ENCODE measurements at places on chromosomes 7 and 10.

- peak; percentile 9 for DNase-seq
These were observed 1.3 kb upstream of the NMT2 start for GRCh38 chr10:15169555-15170401.

GRCh38 chr10:71812913-71813590 lies 38.0 kb downstream of the PSAP start:
- DNase-seq: no peak

DNA sequence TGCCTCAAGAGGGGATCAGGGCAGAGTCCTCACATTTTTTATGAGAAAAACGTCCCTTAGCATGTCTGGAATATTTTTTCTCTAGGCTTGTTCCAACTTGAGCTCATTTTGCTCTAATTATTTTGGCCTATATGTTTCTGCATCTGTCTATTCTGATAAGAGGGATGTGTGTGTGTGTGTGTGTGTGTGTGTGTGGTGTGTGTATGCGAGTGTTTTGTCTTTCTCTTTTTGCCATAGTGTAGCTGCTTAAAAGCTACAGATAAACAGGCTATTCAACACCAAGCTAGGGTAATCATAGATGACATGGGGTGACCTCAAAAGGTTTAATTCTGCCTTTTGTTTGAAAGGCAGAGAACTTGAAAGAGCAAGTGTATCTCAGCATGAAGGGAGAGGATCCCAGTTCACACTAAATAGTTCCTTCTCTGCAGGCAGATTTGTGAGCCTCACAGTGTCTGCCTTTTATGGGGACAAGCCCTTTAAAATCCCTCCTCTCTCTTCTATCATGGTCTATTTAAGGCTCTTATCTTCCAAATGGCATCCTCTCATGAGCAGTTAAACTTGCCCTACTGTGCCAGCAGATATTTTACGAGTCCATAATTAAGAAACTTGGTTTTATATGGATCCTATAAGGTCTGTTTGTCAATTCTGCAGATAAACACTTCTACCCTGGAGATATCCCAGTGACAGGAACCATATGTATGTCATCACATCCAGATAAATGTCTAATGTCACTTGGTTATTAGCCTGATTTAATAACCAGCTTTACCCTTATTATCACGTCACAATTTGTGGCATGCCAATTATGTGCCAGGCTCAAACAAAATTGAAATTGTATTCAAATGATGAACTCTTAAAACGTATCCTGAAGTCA lies 202.9 kb upstream of the MTPN start:
- DNase-seq: no peak

DNA sequence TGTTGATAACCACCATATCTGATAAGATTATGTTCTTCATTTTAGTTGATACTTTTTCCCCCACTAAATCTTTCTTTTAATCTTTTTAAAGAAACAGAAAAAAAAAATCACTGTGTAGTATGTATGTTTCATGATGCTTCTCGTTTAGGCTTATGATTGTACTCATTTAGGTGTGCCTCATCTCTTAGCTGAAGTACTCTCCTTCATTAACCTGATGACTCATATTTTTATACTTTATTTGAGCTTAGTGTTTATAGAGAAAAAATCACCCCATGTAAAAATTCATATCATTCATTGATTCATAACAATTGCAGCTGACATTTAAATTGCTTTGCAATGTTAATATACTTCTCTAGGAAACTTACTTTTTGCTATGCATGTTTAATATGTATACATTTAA lies 158.9 kb downstream of the MLLT10 start:
- DNase-seq: no peak

GRCh38 chr7:119483364-119483763 lies 789.6 kb upstream of the KCND2 start:
- DNase-seq: no peak

GRCh38 chr7:18653381-18654155 lies 158.0 kb downstream of the HDAC9 start:
- DNase-seq: no peak

GRCh38 chr7:38306171-38306570 lies 32.7 kb upstream of the TARP start:
- no peak for DNase-seq

DNA sequence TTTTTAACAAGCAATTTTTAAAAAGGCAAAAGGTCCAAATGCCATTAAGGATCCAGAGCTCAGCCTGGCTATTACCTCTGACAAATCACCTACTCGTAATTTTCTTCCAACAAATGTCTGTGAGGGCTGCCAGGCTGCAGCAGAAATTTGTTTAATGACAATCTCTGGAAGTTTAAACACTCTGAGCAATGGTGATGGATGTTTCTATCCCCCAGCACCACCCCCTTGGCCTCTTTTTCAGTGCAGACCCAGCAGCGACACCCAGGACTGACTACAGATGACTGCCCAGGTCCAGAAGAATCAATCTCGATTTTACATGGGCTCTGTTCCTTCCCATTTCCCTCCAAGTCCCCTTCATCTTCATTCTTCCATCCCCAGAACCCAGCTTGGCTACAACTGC lies 201.4 kb upstream of the AOAH start:
- DNase-seq: no peak

- no peak for DNase-seq
These were observed 31.7 kb downstream of the HTRA1 start for GRCh38 chr10:122492999-122493481.

DNA sequence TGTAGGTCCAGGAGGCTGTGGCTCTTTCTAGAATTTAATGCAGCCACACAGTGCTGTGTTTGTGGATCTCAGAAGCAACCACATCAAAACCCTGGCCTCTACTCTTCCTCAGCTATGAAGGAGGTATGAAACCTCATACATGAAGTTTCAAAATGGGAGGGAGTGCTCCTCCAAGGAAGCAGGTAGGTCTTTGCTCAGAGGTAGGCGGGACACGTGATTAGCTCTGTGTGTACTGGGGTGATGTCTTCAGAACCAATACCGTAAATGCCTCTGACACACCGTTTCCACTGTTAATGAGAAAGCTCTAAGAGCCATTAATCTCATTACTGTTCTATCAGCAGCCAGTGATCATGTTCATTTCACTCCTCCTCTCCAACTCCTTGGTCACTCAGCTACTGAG lies 126.1 kb downstream of the PLXNA4 start:
- DNase-seq: no peak

GRCh38 chr10:80406204-80406603 lies 2.1 kb upstream of the PRXL2A start:
- DNase-seq: no peak

- DNase-seq: no peak
These were observed 1.8 kb downstream of the FRAT2 start for GRCh38 chr10:97332591-97333350.

DNA sequence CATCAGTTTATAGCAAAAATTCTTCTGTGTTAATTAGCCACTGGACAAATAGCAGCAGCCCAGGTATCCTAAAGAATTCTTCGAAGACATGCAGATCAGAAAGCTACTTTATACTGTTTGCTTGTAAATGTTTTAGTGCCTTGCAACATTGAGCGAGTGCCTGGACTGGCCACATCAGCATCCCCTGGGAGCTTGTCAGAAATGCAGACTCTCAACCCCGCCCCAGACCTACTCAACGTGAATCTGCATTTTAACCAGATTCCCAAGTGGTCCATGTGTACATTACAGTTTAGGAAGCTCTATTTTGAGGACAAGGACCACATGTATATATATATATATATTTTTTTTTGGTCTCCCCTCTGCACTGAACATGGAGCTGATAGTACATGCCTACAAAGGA lies 18.5 kb upstream of the PLEKHS1 start:
- no peak for DNase-seq

DNA sequence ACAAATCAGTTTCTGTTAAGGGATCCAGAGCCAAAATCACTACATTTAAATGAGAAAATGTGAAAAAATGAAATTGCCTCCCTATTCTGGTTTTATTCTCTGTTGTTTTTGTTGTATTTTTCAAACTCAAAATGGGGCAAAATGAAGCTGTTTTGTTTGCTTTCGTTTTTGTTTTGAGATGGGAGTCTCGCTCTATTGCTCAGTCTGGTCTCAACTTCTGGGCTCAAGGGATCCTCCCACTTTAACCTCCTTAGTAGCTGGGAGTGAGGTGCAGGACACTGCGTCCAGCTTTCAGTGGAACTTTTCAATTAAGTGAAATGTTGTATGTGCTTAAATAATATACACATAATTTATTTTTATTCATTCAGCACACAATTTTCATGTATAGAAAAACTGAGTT lies 205.0 kb downstream of the SORCS1 start:
- DNase-seq: no peak

DNA sequence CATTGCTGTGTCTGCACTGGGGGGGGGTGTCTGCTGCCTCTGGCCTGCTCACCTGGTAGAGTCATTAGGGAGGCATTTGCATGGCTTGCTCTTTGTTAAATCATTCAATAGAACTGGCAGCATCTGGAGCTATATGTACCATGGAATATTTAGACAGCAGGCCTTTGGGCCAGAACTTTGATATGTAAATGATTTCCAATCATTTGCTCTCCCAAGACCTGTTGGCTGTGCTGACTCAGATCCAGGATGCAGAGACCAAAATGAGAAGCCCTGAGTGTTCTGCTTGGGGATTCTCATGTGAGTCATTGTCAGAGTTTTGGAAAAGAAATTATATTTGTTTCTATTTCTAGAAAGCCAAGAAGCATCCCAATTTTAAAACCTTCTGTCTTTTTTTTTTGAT lies 257.6 kb upstream of the IGFBP3 start:
- no peak for DNase-seq

DNA sequence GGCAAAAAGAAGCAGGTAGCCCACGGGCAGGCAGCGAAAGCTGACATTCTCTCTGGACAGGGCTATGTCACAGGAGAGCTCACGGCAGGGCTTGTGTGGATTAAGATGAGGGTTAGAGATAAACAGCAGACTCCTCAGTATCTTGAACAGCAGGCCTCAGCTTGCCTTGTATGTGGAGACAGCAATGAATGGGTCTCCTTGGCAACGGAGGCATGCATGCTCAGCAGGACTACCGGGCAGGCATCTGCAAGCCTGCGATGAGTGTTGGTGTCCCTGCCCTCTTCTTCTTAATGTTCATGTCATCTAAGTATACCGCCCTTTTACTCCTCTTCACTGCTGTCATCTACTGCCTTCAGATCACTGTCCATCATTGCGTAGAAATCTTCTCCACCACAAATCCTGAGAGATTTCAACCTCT lies 81.9 kb upstream of the C1GALT1 start:
- no peak for DNase-seq

DNA sequence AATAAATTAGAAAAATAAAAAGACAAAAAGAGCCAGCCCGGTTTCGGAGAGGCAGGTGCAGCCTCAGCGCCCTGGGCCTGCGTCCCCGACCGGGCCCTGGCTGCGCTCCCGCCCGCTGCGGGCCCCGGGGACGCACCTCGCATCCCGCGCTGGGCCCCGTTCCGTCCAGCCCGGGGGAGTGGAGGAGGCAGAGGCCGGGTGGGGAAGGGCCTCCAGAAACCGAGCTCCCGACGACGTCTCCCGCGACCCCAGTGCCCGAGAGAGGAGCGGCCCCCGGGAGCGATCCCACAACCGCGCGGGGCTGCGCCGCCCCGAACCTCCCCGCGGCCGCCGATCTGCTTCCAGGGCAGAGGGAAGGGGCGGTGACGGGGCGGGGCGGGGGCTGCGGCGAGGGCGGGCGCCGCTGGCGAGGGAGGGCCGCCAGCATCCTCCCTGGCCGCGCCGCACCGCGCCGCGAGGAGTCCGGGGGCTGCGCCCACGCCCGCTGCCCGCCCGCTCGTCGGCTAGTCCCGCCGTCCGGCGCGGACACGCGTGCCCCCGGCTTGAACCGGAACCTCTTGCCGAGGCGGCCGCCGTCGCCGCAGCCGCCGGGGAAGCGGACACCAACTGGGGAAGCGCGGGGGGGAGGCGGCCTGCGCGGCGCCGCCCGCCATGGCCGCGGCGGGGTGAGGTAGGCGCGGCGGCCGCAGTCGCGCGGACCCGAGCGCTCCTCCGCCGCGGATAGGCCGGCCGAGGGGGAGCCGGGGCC lies at the start of gene CCNY:
Gene CCNY (plus strand): TSS at position 426 of the 748 bp plus-strand sequence. CDS start 545 bp downstream, outside the sequence.
- peak; percentile 62 for DNase-seq

DNA sequence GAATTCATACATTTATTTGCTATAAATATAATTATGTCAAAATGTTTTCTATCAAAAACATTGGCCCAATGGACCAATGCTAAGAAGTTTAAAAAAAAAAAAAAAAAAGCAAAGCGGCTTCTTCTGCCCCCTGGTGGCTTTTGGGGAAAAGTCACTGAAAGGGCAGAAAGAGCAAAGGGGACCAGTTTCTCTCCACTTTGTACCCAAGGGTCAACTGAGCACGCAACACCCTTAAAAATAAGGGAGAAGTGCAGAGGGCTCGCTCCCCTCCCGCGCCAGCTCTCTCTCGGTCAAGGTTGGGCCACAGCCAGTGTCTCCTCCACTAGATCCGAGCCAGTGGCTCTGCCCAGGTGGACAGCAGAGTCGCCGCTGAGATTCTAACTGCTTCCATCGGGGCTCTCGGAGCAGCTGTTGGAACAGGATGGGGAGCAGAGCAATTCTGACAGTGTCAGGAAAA lies 136.4 kb upstream of the FGFR2 start:
- DNase-seq: peak; percentile 9

DNA sequence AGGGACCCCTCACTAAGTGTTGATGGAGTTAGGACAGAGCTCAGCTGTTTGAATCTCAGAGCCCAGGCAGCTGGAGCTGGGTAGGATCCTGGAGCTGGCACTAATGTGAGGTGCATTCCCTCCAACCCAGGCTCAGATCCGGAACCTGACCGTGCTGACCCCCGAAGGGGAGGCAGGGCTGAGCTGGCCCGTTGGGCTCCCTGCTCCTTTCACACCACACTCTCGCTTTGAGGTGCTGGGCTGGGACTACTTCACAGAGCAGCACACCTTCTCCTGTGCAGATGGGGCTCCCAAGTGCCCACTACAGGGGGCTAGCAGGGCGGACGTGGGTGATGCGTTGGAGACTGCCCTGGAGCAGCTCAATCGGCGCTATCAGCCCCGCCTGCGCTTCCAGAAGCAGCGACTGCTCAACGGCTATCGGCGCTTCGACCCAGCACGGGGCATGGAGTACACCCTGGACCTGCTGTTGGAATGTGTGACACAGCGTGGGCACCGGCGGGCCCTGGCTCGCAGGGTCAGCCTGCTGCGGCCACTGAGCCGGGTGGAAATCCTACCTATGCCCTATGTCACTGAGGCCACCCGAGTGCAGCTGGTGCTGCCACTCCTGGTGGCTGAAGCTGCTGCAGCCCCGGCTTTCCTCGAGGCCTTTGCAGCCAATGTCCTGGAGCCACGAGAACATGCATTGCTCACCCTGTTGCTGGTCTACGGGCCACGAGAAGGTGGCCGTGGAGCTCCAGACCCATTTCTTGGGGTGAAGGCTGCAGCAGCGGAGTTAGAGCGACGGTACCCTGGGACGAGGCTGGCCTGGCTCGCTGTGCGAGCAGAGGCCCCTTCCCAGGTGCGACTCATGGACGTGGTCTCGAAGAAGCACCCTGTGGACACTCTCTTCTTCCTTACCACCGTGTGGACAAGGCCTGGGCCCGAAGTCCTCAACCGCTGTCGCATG lies 5.2 kb downstream of the CHPF2 start:
- no peak for DNase-seq

DNA sequence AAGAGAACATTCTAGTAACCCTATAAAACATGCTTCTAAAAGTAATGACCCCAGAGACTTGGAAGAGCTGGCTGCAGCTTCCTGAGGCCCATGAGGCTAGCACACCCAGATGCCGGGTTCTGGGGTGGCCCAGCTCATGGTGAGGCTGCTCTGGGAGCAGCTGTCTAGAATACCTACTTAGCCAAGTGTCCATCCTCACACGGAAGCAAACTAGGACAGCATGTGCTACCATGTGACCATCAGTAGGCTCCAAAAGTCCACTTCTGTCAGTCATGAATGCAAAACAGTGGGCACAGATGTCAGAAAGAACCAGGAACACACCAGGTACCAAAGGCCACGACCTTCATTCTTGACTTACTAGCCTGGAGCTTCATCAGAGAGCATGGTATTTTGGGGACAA lies 32.4 kb downstream of the CTBP2 start:
- no peak for DNase-seq

GRCh38 chr7:111147708-111148533 lies 57.0 kb downstream of the LRRN3 start:
- DNase-seq: no peak

Data from stimulated activated CD4-positive, alpha-beta T cell treated with anti-CD3 and anti-CD28 coated beads, TNF-alpha, amount 100 ng/mL, for 48 hours (primary cell).